SK-MEL-5 (cell line): ENCODE measurements at places on chromosomes 2 and 18. TPM values are rescaled to one million over a fixed set of nuclear protein-coding genes. Genes with fewer than 3 reads are reported as not detected.

DNA sequence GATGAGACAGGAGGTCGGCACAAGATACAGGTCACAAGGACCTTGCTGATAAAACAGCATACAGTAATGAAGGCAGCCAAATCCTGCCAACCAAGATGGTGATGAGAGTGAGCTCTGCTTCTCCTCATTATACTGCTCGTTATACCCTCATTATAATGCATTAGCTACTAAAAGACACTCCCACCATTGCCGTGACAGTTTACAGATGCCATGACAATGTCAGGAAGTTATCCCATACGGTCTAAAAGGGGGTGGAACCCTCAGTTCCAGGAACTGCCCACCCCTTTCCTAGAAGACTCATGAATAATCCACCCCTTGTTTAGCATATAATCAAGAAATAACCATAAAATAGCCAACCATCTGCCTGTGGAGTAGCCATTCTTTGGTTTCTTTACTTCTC is 224.2 kb downstream of the RBM43 start:
- DNase-seq, result no peak

DNA sequence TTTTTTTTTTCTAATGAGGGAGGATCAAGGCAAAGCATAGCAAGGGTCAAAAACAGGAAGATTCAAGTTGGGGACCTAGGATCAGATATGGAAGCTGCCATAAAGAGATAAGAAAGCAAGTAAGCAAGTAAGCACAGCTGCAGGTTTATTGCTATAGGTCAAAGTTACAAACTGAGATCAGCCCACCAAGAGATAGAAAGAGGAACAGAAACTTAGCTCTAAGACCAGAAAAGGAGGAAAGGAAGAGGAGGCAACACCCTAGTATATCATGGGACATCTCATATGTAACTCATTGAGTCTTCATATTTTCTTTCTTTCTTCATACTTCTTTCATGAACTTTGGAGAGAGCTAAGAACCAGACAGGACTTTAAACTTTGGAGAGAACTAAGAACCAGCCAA is 295.9 kb upstream of the CRIM1 start:
- no peak for DNase-seq

Gene IL1B
- 0.69 TPM in 1 of 2 replicates, not detected in the other for total RNA-seq

DNA sequence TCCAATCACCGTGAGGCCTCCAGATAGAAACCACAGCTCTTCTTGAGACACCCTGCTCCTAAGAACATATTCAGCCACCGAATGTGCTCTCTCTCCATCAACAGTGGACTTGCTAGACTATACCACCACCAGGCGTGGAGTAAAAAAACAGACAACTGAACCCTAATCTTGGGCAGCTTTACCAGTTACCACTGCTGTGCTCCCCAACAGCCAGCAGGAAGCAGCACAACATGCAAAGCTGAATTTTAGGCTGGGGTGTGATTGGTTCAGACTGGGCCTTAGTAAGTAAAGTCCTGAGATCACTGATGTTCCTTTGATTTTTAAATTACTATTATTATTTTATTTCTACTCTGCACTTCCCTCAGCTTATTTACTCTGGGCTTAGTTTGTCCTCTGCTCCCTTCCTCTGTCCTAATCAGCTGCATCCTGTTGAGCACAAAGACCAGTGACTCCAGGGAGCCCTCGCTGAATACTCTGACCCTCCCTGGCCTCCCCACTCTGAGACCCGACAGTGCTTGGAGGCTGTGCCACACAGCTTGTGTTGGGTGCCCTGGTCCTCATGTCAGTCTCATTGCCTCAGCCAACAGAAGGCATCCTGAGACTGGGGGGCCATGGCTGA is 21.9 kb downstream of the MRPL35 start:
- DNase-seq, result peak; percentile 91

DNA sequence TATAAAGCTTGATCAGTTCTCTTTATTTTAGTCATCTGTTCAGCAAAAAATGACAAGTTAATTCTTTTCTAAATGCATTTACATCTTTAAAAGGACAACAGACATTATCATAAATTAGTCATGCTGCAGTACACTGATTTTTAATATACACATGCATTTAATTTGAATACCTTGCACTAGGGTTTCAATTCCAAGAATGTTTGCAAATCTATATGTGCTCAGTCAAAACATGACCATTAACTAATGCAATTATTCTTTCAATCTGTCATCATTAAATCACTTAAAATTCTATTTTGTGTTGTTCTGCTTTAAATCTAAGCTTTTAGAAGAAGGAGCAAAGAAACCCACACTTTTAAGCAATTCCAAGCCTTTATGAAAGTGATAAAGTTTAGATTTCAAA is 342.6 kb downstream of the THSD7B start:
- DNase-seq, result no peak

- no peak for DNase-seq
Measured at GRCh38 chr2:121965661-121966060, 210.2 kb downstream of the TSN start.

DNA sequence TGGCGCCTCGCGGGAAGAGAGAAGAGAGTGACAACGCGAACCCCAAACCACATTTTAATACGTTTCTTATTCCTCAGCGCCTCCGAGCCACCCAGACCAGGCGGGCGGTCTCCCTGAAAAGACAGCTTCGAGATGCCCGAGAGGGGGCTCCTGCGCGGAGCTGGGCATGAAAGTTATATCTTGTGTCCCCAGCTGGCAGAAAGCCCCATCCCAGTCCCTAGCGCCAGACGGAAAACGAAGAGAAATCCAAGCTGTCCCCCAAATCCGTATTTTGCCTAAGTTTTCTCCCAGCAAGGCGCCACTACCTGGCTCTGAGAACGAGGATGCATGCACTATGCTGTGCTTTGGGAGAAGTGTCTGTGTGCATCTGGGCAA is 797 bp downstream of the NXPH2 start:
- DNase-seq, result no peak

- DNase-seq, result no peak
Measured at GRCh38 chr2:31216734-31217133, 581 bp downstream of the CAPN14 start.

Gene IL36B
- not detected in 2 replicates for total RNA-seq

Gene KLHL30
- total RNA-seq, result 0.03 TPM in 1 of 2 replicates, not detected in the other

Gene POTEI
- not detected in 2 replicates for total RNA-seq

- DNase-seq, result no peak
Measured at GRCh38 chr18:45324495-45325113, 290.7 kb upstream of the SLC14A2 start.

Gene BMP10
- not detected in 2 replicates for total RNA-seq

Gene ZNF521
- total RNA-seq, result 1.9 and 4.9 TPM in 2 replicates

DNA sequence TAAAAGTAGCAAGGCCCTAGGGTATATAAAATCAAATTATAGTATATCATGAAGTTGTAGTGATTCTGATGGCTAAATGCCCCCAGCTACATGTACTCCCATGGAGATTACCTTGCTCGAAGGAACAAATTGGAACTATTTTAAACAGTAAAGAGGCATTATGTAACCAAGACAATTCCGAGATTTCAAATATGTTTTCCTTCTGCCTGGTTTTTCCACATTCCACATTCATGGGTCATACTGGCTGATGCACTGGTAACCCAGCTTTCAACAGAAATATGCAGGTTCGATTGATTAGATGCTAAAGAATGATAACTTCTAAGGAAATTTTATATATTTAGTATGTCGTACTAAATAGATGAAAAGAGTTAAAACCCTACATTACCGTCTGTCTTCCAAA is 62.3 kb upstream of the MGAT4A start:
- no peak for DNase-seq

Gene NCKAP5
- total RNA-seq, result 8.5 and 14.2 TPM in 2 replicates

GRCh38 chr2:185695711-185696235 is 42.8 kb upstream of the FSIP2 start:
- DNase-seq, result no peak

DNA sequence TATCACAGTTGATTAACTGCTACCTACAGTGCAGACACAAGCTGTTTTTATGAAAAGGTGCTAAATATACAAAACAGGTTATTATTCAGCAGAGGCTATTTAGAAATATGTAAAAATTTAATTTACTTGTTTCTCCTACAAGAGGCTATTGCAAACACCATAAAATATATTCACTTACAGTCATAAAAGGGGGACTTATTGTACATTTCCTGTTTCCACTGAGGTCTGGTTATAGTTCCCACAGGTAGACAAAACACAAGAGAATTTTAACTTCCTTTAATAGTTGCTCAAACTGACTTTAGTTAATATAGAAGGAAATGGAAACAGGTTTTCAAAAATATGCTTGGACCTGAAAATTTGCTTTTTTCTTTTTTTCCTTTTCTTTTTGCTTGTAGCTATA is 40.0 kb upstream of the FRZB start:
- no peak for DNase-seq
